ENCODE measurements at places on chromosomes 7 and 10. TPM values are rescaled to one million over a fixed set of nuclear protein-coding genes. Genes with fewer than 3 reads are reported as not detected.

HMX3 gene
- total RNA-seq: not detected

ASZ1 gene
- not detected for total RNA-seq

ELAPOR2 gene
- total RNA-seq: 8.9 TPM

DNA sequence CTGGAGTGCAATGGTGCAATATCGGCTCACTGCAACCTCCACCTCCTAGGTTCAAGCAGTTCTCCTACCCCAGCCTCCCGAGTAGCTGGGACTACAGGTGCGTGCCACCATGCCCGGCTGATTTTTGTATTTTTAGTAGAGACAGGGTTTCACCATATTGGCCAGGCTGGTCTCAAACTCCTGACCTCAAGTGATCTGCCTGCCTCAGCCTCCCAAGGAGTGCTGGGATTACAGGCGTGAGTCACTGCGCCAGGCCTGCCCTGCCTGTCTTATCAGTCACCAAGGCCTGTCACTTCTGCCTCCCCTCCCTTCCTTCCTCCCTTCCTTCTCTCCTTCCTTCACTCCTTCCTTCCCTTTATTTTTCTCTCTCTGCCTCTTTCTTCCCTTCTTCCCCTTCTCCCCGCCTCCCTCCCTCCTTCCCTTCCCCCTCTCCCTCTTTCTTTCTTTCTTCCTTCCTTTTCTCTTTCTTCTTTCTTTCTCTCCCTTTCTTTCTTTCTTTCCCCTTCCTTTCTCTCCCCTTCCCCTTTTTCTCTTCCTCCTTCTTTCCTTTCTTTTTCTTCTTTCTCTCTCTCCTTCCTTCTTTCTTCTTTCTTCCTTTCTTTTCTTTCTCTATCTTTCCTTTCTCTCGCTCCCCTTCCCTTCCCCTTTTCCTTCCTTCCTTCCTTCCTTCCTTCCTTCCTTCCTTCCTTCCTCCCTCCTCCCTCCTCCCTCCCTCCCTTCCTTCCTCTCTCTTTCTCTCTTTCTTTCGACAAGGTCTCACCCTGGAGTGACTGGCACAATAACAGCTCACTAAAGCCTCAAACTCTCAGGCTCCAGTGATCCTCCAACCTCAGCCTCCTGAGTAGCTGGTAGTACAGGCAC is 3.1 kb upstream of the ST7 start:
- DNase-seq: no peak

GRCh38 chr10:28668363-28669226 is 8.7 kb upstream of the BAMBI start:
- DNase-seq: peak; percentile 81

- no peak for DNase-seq
These were observed 11.0 kb upstream of the NUB1 start for GRCh38 chr7:151330661-151331060.

DNA sequence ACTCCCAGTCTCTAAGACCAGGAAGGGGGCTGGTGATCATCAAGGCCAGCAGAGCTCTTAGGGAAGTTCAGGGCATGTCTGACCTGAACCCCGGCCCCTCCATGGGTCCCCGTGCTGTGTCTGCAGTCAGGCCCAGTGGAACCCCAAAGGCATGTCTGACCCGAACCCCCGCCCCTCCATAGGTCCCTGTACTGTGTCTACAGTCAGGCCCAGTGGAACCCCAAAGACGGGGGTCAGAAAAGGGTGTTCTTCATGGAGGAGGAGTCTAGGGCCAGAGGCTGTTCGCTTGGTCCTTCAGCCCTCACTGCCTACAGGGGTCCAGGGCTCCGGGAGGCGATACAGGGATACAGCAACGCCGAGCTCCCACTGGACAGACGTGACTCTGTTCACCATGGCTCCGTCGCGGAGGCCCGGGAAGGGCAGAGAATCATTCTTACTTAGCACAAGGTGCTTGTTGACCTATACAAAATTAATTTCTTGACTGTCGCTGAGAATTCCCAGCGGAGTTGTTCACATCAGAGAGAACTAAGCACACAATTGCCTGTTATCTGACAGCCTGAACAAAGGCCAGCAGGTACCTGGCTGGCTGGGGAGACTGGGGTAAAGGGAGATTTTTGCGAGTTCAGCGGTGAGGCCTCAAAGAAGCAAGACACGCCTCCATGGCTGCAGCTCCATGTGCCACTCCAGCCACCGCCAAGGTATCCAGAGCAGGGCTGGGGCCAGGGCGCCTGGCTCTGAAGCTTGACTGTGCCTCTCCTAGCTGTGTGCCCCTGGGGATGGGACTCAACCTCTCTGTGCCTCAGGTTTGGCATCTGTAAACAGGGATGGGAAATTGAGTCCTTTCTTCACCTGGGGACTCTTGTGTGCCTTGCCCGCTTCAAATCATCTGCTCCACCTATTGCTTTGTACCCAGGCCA is 26.8 kb downstream of the EN2 start:
- DNase-seq: peak; percentile 43

GRCh38 chr10:79126351-79127080 is 57.8 kb downstream of the ZMIZ1 start:
- DNase-seq: no peak

GRCh38 chr7:152462995-152463708 is 27.3 kb upstream of the KMT2C start:
- no peak for DNase-seq
